T-cell (primary cell): ENCODE measurements at places on chromosomes 1 and 21.

GRCh38 chr1:10594595-10595223 is 120.0 kb downstream of the PEX14 start:
- DNase-seq, result no peak

DNA sequence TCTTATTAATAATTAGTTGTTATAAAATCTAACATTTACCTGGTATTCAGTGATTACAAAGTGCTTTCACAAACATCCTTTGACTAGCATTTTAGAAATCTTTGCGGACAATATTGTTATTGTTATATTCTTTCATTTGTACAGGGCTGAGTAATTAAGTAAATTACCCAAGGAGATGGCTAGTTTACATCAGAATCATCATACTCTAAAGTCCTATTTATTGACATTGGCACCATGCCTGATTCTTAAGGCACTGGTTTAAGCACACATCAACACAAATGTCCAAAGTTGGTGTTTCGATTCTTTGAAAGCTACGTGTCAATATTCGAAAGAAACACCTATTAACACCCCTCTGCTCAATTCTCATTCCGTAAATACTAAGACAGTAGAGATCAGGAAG is 424.6 kb upstream of the CHRM3 start:
- DNase-seq, result no peak

- DNase-seq, result no peak
These were observed 148.7 kb upstream of the PRMT6 start for GRCh38 chr1:106907795-106908194.

DNA sequence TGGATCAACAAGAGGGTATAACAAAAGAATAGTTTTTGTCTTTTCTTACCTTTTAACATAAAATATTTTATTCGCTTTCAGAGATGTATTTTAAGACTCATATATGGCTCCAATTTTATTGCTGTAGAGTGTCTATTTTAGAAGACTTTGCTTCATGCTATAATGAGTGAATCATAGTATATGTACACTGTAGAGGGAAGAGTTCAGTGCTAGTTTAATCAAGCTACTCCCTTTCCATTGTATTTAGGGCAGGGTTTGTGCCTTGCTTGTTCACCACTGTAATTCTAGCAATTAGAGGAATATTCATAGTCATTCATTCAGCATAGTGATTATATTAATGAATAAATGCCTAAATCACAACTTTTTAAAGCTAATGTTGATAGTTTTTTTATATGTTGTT is 78.8 kb downstream of the CEP350 start:
- no peak for DNase-seq

DNA sequence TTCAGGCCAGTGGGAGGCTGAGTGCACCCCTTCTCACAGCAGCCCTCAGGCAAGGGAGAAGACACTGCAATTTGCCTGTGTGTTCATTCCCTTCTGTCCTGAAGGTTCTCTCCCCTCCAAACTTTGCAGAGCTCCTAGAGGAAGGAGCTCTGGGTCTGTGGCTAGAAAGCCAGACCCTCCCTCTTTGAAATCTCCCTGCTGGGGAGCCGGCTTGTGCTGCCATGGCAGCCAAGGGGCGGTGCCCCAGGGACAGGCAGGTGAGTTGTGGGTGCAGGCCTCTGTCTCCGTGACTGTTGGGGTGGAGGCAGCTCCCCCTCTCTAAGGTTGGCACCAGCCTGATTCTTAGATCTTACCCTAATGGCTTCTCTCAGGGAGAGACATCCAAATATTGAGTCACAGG is 53.0 kb downstream of the OLFML2B start:
- DNase-seq, result no peak

DNA sequence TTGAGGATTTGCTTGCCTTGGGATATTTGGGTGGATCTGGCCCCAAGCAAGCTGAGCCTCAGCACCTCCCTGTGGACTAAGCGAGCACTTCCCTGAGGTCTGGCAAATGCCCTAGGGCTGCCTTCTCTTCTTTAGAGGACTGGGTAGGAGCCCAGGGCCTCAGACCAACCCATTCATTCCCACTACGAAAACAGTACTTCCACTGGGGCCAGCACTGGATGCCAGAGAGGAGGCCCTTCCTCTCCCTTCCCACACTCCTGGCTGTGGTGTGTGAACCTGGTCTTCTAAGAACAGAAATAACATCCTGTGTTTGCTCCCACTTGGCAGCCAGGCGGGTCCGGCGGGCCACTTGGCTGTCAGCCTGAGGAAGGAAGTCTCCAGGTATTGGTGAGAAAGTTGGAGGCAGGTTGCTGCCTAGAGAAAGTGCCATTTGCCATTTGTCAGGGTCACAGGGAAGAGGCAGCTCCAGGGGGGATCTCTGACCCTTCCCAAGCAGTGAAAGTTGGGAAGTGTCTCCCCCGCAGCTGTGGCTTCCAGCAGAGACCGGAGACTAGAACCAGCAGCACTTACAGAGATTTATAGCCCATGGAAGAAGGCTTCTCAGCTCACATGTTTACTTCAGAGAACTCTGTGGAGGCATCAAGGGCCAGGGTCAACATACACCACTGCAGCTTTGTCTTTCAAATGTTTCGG is 323.5 kb downstream of the SIPA1L2 start:
- DNase-seq, result no peak
